Kidney capillary endothelial cell (primary cell): ENCODE measurements at places on chromosomes 1 and 21.

GRCh38 chr1:39044762-39045161 is 18.6 kb downstream of the NDUFS5 start:
- no peak for DNase-seq

- DNase-seq: no peak
Measured at GRCh38 chr1:115609021-115609420, 32.7 kb upstream of the VANGL1 start.

DNA sequence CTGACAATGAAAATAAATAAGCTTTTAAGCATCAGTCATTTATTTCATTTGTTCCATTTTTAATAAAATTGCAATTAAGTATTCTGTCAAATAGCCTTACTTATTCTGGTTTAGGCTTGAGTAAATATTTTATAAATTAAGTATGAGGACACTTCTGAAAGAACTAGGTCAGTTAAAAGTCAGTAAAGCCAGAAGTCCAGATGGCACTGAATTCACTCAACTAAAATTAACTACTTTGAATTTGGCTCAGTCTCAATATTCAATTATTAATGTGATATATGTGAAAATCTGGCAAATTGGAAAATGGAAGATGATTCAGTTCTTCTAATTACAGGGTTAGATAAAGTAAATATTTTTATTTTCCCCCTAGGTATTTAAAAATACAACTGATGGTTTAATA is 174.2 kb downstream of the BRINP3 start:
- DNase-seq: no peak

GRCh38 chr21:18801468-18801867 is 397.9 kb upstream of the TMPRSS15 start:
- DNase-seq: no peak

GRCh38 chr1:65278376-65279069 is 30.8 kb upstream of the DNAJC6 start:
- DNase-seq: no peak

- no peak for DNase-seq
Measured at GRCh38 chr1:206600527-206600926, 11.7 kb downstream of the EIF2D start.

DNA sequence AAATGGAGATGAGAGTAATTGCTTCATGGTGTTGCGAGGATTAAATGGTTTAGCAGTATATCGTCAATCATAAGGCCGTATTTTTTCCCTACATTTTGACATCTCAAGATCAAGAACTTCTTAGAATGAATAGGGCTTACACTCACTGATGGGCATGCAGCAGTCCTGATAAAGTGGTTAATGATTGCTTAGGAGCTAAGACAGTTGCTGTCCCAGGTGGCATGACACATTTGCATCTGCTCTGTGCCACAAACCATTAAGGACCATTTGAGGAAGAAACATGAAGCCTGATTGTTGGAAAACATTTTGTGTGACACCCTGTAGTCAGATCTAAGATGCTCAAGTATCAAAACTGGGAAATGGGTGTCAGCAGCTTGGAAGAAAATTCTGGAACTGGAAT is 81.0 kb upstream of the SGIP1 start:
- no peak for DNase-seq

DNA sequence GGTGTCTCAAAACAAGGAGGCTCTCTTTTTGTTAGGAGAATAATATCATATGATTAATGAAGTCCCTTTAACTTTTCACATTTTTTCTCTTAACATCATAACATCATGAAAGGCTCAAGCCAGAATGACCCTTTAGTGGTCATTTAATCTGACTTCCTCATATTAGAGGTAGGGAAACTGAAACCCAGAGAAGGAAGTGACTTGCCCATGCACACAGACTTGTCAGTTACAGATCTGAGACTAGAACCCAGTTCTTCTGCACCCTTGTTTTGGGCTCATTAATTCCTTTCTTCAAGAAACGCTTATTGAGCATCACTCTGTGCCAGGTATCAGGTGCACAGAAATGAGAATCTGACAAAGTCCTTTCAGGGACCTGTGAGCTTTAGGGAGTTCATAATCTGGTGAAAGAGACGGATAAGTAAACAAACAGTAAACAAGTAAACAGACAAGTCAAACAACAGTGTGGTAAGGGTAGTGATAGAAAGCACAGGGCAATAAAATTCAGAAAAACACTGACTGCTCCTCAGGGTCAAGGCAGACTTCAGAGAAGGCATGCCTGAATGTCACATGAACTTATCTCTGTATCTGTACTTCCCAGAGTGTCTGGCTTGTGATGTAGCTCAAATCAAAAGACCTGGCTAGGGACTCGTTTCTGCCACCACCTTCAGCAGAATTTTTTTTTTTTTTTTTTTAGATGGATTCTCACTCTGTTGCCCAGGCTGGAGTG is 38.3 kb upstream of the OSBPL9 start:
- DNase-seq: no peak

GRCh38 chr21:36489776-36490165 is 9.8 kb upstream of the CLDN14 start:
- DNase-seq: no peak

GRCh38 chr1:186930238-186930637 is 101.5 kb downstream of the PLA2G4A start:
- DNase-seq: no peak

GRCh38 chr1:182806015-182806678 is 16.6 kb downstream of the NPL start:
- DNase-seq: no peak

DNA sequence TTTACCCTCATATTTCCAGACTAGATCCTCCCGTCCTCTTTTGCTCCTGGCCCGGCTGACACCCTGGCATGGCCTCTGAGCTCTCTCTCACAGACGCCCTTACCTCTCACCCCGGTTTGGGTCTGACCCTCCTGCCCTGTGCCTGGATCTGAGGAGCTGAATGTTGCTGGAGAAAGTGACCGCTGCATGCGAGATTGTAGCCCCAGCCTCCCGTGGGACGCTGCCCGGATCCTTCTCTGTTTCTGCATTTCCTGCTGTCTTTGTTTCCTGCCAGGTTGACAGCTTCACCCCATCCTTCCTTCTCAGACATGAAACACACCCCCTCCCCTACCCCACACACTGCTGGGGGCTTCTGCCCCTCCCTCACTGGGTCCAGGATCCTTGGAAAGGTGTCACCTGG is 9.5 kb downstream of the FAM131C start:
- DNase-seq: no peak

DNA sequence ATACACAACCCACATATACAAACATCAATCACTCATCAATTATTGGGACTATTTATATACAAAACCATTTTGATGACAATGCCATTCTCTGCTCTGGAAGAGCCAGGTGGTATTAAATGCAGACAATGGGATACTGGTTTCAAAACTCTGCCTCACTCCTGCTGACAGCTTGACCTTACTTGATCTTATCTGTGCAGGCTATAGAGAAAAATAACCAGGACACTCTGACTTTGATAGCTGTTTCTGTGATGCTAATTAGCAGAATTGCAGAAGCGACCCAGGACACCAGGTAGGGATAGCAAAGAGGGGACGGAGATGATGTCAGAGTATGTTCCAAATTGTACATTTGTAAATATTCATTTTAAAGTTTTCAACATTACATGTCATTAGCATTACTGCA is 89.5 kb downstream of the OLFM3 start:
- no peak for DNase-seq

DNA sequence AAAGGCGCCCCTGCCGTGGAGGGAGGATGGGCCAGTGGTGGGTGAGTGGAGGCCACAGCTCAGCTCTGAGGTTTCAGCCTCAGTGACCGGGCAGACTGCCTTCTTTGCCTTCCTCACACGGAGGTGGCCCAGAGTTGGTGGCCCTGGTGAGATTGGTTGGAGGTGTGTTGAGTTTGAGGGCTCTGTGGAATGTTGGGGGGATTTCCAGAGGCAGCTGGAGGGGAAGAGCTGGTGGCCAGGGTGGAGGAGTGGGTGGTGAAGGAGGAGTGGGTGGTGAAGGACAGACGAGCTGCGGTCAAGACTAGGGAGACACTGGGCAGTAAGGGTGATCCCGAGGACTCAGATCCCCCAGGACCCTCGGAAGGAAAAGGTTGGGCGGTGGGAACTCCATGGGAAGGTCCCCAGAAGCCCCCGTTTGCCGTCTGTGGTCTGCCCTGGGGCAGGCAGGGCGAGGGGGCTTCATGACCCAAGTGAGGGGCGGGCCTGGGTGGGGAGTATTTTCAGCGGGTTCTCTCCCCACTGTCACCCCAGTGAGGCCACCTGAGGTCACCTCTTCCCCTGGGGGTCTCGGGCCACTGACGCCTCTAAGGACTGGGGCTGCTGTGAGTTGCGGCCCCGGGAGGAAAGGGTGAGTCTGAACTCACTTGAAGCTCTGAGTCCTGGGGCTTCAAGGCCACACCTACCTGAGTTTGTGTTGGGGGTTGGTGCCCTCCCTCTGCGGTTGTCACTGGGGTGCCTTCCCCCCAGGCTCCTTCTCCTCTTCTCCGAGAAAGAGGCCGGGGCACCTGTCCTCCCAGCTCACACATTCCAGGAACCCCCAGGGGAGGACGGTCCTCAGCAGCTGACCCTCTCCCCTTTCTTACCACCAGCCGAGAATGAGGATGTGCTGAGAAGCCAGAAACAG is 22.7 kb upstream of the PIK3CD start:
- no peak for DNase-seq

DNA sequence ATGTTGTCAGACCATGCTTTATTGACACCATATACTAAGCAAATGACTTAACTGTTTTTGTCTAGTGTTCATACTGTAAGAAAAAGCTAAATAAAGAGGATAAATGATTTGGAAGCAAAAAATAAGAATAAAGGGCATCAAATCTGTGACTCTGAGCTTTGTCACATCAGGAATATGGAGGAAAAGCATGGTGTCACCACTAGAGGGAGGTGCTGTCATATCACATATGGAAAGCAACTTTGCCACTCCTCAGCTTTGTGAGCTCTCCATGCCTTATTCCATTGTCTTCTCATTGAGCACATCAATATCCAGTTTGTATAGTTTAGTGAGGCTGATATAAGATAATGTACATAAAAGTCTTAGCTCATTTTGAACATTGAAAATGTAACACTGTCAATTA is 20.8 kb upstream of the GBP1 start:
- peak; percentile 69 for DNase-seq

- DNase-seq: no peak
Measured at GRCh38 chr1:110242062-110242461, 31.9 kb downstream of the KCNC4 start.

GRCh38 chr1:35173909-35174540 is 18.9 kb downstream of the SFPQ start:
- DNase-seq: no peak

DNA sequence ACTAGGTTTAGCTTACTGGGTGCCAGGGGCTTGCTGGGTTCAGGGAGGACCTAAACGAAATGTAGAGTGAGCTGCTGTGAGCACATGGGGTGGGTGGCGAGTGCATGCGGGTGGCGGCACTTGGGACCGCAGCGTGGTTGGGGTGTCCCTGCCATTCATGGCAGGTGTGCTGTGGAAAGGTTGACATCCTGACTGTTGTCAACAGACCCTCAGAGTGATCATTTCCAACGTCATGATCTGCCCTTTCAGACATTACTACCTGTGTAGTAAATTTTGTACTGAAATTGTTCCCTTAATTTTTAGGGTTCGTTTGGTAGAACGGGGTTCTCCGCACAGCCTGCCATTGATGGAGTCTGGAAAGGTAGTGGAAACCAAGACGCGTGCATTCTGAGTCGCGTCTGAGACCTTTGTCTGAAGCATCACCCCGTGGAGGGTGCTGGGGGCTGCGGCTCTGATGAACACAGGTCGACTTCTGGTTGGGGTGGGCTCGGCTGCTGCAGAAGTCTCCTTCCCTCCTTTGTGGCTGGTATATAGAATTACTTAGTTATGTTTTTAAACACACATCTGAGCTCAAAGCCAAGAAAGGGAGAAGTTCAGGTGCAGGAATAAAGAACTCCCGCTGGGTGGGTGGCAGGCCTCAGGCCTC is 43.3 kb downstream of the S100B start:
- no peak for DNase-seq

GRCh38 chr1:202105571-202106339 is 17.0 kb upstream of the GPR37L1 start:
- DNase-seq: no peak
